ENCODE measurements at places on chromosomes 2 and 18.

- no peak for DNase-seq
Observed at GRCh38 chr18:55248495-55248894, 289.2 kb upstream of the CCDC68 start.

- DNase-seq = no peak
Observed at GRCh38 chr2:55877087-55877436, 46.5 kb downstream of the EFEMP1 start.

DNA sequence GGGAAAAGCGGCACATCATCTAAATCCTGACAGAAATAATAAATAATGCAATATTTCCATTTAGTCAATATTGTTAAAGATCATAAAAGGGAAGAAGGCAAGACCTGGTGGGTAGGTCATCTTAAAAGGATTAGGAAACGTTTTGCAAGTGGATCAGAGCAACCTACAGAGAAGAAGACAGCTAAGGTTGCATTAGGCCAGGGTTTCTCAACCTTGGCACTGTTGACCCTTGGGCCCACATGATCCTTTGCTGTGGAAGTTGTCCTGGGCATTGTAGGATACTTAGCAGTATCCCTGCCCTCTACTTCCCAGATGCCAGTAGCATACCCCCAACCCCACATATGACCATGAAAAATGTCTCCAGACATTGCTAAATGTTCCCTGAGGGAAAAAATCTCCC is 55.0 kb downstream of the KLF7 start:
- no peak for DNase-seq

DNA sequence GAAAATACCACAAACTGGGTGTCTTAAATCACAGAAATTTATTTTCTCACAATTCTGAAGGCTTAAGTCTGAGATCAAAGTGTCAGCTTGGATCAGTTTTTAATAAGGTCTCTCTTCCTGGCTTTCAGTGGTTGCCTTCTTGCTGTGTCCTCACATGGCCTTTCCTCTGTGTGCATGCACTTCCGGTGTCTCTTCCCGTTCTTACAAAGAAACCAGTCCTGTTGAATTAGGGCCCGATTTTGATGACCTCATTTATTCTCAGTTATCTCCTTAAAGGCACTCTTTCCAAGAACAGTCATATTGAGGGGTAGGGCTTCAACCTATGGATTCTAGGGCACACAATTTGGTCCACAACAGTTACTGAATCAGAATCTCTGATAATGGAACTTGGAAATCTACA is 5.4 kb upstream of the XIRP2 start:
- no peak for DNase-seq

- DNase-seq = no peak
Observed at GRCh38 chr2:70752396-70752795, 15.6 kb downstream of the ADD2 start.

GRCh38 chr2:171822525-171823322 is 71.3 kb downstream of the SLC25A12 start:
- DNase-seq = no peak

DNA sequence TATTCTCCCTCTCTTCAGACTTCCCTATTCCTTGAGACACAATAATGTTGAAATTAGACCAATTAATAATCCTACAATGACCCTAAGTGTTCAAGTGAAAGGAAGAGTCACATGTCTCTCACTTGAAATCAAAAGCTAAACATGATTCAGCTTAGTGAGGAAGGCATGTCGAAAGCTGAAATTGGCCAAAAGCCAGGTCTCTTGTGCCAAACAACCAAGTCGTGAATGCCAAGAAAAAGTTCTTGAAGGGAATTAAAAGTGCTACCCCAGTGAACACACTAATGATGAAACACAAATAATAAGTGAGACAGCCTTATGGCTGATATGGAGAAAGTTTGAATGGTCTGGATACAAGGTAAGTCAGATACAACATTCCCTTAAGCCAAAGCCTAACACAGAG is 115.4 kb downstream of the PXDN start:
- peak; percentile 79 for DNase-seq

GRCh38 chr2:204538182-204539018 is 6.9 kb upstream of the PARD3B start:
- peak; percentile 41 for DNase-seq

DNA sequence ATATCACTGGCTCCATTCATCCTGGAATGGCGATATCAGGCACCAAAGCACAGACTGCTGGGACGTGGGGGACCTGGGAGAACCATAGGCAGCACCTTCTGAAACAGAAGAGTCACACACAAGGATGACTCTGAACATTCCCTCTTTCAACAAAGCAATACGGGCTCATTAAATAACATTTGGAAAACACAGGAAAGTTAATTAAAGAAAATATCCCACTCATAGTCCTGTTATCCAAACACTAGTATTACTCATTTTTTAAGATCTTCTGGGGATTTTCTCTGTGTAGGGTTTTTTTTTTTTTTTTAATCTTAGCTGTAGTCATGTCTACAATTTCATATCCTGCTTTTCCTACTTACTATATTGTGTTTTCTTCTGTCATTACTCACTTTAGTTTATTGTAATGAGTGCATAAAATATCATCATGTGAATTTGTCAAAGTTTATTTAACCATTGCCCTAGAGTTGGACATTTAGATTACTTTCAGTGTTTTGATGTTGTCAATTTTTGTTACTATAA is 70.0 kb upstream of the SP3 start:
- no peak for DNase-seq

GRCh38 chr2:172431463-172431862 is 4.1 kb downstream of the ITGA6 start:
- no peak for DNase-seq

GRCh38 chr2:226136739-226137138 is 662.9 kb downstream of the IRS1 start:
- no peak for DNase-seq

DNA sequence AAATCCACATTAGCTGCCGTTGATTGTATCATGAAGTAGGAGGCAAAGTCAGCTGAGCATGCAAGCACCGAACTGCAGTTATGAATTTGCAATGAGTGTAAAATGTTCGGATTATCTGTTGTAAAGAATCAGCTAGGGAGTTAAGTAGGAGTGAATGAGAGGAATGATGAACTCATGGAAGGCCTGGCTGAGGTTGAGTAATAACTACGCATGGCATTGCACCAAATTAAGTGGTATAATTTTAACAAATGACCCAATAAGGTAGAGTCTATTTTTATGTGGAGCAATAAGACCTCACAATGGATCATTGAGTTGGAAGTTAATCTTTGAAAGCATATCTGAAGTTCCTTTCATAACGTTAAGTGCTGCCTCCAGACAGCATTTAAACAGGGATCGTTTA is 288.2 kb upstream of the CHST9 start:
- no peak for DNase-seq

DNA sequence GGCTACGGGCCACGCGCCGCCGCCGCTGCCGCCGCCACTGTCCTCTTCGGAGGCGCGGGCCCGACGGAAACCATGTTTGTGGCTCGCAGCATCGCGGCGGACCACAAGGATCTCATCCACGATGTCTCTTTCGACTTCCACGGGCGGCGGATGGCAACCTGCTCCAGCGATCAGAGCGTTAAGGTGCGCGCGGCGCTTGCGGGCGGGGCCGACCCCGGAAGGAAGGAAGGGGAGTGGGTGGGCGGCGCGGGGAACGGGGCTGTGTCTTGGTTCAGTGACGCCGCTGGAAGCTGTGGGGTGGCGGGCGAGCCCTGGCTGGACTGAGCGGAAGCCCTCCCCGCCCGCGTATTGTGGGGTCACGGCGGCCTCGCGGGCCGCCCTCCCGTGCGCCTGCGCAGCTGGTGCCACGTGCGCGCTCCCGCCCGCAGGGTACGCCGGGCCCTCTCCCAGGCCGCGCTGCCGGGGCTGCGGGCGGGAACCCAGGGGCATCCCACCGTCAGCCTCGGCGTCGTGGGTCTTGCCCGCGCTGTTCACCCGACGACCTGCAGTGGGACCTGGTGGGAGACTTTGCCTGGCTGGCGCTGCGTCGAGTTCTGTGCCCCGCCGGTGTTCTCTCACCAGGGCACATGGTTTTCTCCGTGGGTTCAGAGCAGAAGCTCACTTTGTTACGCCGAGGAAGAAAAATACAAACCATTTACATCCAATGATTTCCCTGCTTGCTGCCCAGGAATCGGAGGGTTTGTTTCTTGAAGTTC is 416 bp downstream of the SEH1L start:
- DNase-seq = peak; percentile 73

- DNase-seq = no peak
Observed at GRCh38 chr2:9700109-9700495, 69.3 kb upstream of the YWHAQ start.

GRCh38 chr2:63046961-63047320 is 3.7 kb upstream of the OTX1 start:
- DNase-seq = no peak

DNA sequence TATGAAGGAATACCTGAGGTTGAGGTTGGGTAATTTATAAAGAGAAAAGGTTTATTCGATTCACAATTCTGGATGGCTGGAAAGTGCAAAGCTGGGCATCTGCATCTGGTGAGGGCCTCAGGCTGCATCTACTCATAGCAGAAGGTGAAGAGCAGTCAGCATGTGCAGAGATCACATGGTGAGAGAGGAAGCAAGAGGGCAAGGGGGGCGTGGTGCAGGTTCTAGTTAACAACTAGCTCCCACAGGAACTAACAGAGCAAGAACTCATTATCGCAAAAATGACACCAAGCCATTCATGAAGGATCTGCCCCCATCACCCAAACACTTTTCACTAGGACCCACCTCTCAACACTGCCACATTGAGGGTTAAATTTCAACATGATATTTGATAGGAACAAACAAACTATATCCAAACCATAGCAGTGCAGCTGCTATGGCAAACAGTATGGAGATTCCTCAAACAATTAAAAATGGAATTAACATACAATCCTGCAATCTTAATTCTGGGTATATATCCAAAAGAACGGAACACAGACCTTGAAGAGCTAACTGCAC is 72.8 kb upstream of the LDLRAD4 start:
- DNase-seq = no peak

- no peak for DNase-seq
Observed at GRCh38 chr2:62204998-62205496, 9.1 kb downstream of the B3GNT2 start.

GRCh38 chr2:151632993-151633565 is 101.2 kb downstream of the NEB start:
- no peak for DNase-seq

GRCh38 chr2:6958616-6959235 is 41.5 kb downstream of the RNF144A start:
- DNase-seq = no peak

DNA sequence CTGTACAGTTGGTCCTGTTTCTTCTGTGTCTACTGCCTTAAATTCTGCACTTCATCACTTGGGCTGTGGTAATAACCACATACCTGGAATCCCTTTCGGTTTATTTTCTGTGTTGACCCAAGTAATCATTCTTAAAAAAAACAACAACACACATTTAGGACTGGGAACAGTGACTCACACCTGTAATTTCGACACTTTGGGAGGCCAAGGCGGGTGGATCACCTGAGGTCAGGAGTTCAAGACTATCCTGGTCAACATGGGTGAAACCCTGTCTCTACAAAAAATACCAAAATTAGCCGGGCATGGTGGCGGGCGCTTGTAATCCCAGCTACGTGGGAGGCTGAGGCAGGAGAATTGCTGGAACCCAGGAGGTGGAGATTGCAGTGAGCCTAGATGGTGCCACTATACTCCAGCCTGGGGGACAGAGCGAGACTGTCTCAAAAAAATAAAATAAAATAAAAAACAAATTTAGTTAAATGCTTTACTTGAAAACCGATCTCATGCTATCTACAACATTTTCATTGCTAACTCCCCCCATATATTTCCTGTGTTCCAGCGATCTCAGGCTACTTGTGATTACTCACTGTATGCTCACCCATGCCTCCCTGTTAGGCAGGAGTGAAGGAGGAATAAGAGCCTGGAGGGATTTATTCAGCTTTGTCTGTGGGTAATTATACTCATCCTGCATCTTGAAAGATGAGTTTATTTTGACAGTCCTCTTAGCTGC is 18.2 kb downstream of the ACSL3 start:
- DNase-seq = no peak

GRCh38 chr2:224156436-224156835 is 117.3 kb upstream of the SERPINE2 start:
- DNase-seq = no peak

DNA sequence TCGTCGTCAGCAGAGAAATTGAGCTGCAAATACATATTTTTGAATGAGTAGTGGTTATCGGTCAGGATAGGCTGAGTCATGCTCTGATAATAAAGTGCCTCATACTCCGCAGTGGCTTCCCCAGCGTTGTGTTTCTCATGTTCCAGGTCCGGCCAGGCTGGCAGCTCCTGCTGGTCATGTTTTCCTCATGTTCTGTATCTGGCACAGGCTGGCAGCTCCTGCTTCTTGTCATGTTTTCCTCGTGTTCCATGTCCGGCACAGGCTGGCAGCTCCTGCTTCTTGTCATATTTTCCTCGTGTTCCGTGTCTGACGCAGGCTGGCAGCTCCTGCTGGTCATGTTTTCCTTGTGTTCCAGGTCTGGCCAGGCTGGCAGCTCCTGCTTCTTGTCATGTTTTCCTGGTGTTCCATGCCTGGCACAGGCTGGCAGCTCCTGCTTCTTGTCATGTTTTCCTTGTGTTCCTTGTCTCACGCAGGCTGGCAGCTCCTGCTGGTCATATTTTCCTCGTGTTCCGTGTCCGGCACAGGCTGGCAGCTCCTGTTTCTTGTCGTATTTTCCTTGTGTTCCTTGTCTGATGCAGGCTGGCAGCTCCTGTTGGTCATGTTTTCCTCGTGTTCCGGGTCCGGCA is 148.9 kb downstream of the ATP9B start:
- no peak for DNase-seq

- DNase-seq = peak; percentile 74
Observed at GRCh38 chr2:67974559-67975430, 88.0 kb downstream of the C1D start.

GRCh38 chr2:161358838-161359237 is 50.6 kb downstream of the PSMD14 start:
- no peak for DNase-seq

DNA sequence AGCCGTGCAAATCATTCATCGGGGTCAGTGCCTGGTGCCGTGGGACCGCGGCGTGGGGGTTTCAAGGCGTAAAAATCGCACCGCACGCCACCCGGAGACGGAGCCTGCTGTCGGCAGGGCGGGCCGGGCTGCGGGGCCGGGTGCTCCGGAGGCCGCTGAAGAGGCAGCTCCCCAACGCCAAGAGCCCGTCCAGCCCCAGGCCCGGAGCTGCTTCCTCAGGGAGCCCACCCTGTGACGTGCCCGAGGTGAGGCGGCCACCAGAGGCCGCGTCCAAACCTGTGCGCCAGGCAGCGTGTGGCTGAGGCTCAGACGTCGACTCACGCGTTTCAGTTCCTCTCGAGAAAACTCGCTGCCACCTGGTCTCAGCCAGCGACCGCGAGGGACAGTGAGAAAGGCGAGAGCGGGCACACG is 98.1 kb downstream of the NFATC1 start:
- no peak for DNase-seq

GRCh38 chr2:69798290-69798908 is 31.1 kb upstream of the GMCL1 start:
- DNase-seq = no peak

- DNase-seq = peak; percentile 95
Observed at GRCh38 chr2:152565884-152566727, 151.2 kb downstream of the PRPF40A start.

- no peak for DNase-seq
Observed at GRCh38 chr2:197081294-197081693, 154.8 kb upstream of the PGAP1 start.
